ENCODE measurements at places on chromosomes 2 and 18.

DNA sequence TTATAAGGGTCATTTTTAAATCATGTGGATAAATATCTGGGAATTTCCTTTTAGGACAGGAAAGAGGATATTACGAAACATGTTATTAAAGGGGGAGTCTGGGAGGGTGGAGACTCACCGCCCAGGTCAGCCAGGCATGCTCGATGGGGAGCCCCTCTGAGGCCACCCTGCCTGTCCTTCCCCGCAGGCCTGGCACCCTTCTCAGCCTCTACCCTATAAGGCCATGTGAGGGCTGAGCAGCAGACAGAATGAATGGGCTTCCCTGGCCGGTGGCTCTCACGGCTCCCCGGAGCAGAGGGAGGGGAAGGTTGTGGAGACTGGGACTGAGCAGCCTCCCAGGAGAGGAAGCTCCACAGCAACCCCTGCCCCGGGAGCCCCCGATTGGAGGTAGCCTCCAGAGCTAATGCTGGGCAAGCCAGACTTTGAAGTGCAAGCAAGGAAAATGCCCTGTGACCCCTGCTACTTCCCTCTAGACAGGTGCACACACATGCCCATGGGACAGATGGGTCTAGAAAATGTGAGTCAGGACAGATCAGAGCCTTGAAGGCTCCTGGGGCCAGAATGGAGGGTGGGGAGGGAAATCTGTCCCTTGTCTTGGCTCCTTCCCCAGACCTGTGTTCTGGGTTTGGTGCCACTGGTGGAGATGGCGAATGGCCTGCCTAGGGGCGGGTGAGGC, 13.2 kb upstream of the ARMC9 start:
- DNase-seq = no peak

- DNase-seq = no peak
These were observed 38.6 kb downstream of the SS18 start for GRCh38 chr18:26051843-26052242.

DNA sequence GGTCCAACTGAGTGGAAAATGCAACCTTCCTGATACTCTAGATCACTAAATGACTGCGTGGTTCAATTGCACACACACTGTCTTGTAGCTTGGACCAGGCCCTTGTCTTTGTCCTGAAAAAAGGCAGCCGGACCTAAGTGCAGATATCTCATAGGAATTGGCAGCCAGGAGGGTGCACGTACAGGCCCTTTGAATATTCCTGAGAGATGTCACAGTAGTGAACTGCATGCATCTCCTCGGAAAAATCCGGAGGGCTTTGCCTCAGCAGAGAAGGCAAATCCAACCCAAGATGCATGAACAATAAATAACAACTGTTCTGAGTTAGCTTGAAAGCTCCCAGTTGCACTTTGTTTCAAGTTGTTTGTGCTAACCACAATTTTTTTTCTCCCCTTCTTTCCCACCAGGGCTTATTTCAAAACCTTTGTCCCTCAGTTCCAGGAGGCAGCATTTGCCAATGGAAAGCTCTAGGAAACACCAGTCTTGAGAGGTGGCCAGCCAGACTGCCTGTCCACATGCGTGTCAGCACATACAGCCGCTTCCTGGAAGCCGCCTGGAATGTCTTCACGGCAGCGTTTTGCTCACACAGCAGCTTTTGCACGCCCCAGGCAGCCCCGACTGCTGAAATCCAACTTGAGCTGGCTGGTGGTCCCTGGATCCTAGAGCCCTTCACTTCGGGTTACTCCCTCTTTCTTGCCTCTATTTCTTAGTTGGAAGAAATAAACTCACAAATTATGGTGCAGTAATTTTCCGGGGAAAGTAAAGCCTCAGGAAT, 54.4 kb upstream of the FOSL2 start:
- DNase-seq = no peak

GRCh38 chr2:96875498-96876268, 5.8 kb upstream of the SEMA4C start:
- no peak for DNase-seq

GRCh38 chr2:185128346-185128745, 530.0 kb downstream of the ZNF804A start:
- DNase-seq = no peak

DNA sequence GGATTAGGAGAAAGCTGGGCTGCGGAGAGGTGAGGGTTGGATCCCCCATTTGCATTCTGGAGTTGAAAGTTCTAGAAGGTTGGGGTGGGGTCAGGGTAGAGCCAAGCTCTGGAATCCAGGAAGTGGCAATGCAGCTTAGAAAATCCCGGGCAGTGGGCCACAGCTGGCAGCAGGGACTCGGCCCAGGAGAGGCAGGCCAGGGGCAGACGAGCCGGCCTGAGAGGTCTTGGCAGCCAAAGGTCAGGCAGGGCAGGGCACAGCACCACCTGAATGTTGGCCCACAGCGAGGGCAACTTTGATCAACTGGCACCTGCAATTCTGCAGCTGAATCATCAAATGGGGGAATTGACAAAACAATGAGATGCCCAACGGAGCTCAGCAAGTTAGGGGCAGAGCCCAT, 139.2 kb downstream of the INHBB start:
- DNase-seq = no peak

GRCh38 chr2:234724850-234725249, 227.0 kb upstream of the SH3BP4 start:
- DNase-seq = no peak
